CD4-positive, alpha-beta T cell treated with Interleukin-17A for 1 hour (primary cell): ENCODE measurements at places on chromosomes 3 and 15.

DNA sequence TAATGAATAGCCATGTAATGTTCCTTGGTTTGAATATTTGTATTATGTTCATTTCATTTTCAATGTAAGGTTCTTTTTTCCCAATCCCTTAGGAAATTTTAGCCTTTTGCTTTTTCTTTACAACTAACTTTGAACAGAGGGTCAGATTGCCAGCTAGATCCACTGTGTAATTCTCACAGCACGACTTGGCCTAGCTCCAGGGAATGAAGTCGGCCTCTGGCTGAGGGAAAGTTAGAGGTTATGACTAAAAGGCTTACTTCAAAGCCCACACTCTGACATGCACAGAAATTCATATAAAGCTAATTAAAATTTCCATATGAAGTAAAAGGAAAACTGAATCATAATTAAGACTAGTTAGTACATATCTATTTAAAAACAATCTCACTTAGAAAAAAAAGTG lies 38.7 kb downstream of the ROBO1 start:
- DNase-seq: no peak

DNA sequence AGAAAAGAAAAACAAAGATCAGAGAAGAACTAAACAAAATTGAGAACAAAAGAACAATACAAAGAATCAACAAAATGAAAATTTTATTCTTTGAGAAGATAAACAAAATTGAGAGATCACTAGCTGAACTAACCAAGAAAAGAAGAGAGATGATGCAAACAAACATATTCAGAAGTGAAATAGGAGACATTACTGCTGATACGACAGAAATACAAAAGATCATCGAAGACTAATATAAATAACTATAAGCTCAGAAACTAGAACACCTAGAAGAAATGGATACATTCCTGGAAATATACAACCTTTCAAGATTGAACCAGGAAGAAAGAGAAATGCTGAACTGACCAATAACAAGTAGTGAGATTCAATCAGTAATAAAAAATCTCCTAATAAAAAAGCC lies 533.1 kb upstream of the PPP2R3A start:
- no peak for DNase-seq

DNA sequence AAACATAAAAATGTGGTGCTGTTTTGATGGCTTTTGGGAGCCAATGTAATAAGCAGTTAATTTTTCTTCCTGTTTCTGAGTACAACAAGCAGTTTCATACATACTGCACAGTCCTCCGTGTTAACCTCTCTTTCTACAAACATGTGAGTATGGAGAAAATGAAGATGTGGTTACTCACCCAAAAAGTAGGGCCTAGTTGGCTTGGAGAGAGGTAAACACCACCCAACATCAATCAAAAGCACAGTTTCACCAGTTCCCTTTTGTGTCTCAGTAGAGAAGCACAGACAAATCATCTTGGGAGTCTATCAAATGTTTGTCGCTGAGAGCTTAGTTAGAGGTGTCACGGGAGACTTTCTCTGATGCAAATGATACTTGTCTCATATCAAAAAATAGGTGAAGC lies 320.2 kb downstream of the UNC13C start:
- no peak for DNase-seq

GRCh38 chr15:96207377-96208006 lies 123.0 kb upstream of the NR2F2 start:
- no peak for DNase-seq

DNA sequence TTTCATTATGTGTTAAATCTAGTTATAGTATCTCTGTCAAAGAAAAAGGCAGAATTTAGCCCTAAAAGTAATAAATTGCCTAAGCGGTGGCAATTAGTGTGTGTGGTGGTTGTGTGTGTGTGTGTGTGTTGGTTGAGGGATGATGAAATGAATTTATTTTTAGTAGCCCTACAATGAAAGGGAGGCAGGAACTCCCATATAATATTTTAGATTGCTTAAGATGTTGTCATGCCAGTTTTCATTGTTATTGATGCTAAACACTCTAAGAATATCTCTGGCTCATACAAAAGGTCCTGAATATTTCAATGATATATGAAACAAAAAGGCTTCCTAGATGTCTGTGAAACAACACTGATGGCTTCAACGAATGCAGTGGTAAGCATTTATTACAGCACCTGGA lies 140.6 kb upstream of the TBC1D5 start:
- no peak for DNase-seq

DNA sequence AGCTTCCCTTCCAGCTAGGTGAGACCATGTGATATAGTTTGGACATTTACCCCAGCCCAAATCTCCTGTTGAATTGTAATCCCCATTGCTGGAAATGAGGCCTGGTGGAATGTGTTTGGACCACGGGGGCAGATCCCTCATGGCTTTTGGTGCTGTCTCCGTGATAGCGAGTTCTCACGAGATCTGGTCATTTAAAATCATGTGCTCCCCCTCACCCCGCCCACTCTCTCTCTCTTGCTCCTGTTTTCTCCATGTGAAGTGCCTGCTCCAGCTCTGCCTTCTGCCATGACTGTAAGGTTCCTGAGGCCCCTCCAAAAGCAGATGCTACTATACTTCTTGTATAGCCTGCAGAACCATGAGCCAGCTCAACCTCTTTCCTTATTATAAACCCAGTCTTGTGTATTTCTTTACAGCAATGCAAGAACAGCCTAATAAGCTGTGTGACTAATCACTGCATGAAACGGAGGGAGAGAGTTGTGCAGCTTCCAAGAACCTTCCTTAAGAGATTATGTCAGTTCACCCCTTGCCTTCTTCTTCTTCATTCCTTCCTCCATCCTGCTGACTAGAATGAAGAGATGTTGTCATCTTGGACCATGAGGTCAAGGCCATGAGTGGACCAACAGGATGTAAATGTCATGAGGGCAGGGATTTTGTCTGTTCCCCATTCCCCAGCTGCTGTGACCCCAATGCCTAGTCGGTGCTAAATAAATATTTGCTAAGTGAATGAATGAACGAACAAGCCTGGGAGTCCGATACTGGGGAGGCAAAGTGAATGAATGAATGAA lies 91.0 kb downstream of the CPN2 start:
- no peak for DNase-seq

DNA sequence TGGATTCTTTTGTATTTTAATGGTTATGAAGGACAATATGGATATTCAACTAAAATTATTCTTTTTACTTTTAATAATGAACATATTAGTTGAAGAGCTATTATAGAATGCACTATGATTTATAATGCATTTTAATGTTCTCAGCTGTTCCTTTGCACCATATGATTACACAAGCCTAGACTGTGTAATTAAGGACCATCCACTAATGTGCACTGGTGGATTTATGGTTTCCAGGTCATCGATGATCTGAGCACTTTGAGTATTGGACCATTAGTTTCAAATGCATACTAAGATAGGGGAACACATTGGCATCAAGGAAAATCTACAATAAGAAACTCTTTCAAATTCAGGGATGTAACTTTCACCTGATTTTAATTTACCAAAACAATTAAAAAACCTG lies 16.8 kb downstream of the LRRN1 start:
- no peak for DNase-seq

DNA sequence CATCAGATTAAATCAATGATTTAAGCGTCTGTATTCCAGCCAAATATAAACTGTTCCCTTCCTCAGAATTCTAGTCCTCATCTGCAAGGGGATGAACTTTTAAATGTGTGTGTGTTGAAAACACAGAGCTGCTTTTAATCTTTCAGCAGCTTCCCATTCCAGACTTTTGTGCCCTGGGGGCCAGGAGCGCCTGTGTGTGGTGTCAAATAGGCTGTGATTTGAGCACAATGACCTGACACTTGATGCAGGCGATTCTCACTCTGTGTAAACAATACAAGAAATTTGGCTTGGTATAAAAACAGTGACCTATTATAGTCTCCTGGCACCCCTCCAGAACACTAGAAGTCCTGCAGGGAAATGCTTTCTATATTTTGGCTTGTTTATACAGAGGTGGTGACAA lies 274.6 kb upstream of the ROPN1 start:
- no peak for DNase-seq

GRCh38 chr15:52464040-52464439 lies 64.6 kb downstream of the MYO5A start:
- DNase-seq: no peak

DNA sequence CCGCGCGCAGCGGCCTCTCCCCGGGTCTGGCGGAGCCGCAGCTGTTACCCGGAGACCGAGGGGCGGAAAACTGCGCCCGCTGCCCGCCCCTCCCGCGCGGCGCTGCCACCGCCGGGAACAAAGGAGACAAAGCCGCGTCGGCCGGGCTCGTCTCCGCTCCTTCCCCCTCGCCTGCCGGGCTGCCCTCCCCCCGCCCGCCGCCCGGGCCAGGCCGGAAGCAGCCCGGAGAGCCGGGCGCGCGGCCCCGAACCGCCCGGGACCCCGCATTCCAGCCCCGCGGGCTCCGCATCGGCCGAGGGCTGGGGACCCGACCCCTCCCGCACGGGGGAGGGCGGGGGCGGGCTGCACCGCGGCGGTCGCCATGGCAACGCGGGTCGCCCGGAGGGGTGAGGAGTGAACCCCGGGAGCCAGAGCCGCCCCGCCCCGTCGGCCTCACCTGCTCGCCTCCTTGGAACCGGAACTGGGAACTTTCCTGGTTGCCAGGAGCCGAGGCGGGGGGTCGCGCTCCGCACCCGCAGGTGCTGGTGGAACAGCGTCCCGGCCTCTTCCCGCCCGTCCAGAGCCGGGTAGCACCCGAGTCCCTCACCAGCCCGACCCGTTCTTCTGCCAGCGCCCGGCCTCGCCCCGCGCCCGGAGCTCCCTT lies 448 bp downstream of the PLXNB1 start:
- DNase-seq: peak; percentile 71

DNA sequence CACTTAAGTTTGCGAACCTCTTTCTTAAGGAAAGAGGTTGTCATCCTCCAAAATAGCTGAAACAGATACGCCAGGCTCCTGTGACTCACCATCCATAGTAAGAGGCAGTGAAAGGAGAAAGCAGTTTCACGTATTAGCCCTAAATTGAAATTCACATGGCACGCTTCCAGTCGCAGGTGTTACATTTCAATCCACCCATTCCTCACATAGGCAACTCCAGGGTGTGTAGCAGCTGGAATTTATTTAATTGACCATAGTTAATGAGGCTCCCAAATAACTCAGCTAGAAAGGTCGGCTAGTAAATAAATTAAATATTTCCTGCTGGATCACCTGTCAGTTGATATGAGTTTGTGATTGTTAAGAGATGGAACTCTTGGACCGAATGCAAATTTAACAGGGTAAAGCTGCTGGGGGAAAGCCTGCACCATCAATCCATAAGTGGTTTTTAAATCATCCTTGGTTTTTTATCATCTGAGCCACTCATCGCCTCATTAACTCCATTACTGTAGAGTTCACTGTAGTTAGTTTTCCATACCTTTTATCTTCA lies 19.6 kb downstream of the NSUN3 start:
- DNase-seq: no peak

- no peak for DNase-seq
Measured at GRCh38 chr15:88748081-88748480, 55.2 kb upstream of the ACAN start.

DNA sequence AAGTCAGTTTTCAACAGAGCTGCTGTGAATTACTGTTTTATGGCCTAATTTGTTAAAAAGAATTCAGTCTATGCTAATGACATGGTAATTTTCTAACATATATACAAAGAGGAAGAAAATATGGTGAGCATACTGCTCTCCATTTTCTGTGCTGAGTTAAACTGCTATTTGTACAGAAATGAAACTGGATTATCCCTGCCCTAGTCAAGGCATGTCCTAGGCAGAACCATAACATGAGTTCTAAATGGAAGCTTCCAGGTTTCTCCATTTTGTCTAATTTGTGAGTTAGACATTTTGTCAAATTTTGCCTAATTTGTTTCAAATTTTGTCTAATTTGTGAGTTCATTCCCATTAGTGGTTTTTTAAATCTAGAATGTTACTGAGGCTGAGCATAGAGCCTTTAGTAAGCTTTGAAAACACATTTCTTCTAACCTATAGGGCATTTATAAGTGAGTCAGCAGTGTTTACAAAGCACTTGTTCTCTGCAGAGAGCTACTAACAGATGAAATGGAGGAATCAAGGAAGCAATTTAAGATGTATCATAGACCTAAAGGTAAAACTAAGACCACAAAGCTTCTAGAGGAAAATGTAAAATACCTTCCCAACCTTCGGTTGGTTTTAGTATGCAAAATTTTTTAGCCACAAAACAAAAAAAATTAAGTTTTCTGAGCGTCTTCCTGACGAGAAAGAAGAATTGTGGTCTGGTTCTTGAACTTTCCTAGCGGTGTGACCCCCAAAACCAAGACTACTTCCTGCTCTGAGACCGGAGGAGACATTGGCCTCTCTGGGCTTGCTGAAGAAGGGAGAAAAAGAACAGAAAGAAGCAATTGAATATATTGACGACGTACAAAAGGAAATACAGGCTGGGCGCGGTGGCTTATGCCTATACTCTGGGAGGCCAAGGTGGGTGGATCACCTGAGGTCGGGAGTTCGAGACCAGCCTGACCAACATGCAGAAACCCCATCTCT lies 9.8 kb downstream of the P2RY14 start:
- DNase-seq: peak; percentile 47

DNA sequence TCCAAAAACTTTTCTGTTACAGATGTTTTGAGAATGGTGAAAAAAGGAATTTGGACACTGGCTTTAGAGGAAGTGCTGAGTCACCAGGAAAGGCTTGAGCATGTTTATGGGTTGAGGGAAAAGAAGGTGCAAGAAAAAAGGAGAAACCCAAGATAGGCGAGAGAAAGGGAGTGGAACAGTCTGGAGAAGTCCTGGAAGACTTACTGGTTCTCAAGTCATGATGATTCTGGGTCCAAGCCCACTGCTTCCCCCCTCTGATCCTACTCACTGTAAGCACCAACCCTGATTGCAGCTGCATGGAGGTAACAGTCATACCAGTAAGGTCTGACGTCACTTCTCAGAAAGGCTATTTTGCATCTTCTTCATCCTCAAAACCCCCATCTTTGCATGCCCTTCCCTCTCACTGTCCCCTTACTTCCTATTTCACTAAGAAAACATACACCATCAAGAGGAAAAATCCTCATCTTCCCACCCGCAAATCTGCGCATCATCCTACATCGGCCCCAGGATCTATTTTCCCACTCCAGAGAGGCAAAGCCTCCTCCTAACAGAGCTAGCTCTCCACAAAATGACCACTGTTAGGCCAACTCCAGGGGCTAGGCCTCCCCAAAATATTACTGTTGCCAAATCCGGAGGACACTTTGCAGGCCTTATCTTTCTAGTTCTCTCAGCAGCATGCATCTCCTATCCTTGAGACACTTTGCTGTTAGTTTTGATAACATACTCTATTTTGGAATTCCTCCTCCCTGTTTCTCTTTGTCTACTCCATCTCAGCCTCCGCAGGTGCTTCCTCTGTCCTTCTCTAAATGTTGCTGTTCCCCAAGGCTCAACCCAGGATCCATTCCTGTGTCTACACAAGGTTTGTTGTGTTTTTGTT lies 3.2 kb upstream of the ATP13A3 start:
- no peak for DNase-seq

DNA sequence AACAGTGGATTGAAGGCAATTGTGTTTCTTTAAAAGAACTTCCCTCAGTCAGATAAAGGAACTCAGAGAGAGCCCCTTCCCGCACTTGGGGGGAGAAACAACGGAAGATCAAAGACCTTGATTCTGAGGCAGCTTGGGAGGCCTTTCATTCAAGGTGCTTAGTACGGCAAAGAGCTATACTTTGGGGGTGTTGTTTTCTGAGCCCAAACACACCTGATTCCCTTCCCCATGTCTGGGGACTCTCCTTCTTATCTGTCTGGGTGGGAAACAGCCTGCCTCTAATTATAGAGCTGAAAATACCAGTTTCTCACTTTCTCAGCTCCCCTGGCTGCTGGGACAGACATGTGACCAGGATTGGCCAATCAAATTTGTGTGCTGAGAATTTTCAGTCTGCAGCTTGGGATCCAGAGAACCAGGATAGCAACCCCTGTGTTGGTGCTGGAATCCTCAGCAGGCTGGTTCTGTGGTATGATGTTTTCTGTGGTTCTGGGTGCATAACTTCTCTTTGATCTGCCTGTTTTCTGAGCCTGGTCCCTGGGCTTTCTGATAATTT lies 19.4 kb upstream of the IQCF6 start:
- no peak for DNase-seq
